Stimulated activated CD8-positive, alpha-beta memory T cell treated with anti-CD3 and anti-CD28 coated beads, Interleukin-2, amount 100 ng/mL, for 1 hour (primary cell): ENCODE measurements at places on chromosomes 12 and 14.

- no peak for DNase-seq
Observed at GRCh38 chr12:10861366-10861765, 12.1 kb upstream of the PRR4 start.

DNA sequence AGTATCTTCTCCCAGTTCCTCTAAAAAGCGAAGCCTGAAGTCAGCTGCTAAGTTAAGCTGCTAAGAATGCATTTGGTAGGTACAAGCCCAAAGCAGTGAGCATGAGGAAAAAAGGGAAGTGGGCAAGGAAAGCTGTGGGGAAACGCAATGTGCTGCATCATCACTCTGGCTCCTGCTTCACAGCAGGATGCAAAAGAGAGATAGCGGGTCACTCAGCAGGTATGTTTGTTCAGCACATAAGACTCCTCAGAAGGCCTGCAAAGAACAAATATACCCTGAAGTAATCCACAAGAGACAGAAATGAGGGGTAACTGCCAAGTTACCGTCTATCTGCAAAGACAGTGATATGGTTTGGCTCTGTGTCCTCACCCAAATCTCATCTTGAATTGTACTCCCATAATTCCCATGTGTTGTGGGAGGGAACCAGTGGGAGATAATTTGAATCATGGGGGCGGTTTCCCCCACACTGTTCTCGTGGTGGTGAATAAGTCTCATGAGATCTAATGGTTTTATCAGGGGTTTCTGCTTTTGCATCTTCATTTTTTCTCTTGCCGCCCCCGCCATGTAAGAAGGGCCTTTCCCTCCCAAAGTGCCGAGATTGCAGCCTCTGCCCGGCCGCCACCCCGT, 127.4 kb upstream of the EGLN3 start:
- DNase-seq = no peak

DNA sequence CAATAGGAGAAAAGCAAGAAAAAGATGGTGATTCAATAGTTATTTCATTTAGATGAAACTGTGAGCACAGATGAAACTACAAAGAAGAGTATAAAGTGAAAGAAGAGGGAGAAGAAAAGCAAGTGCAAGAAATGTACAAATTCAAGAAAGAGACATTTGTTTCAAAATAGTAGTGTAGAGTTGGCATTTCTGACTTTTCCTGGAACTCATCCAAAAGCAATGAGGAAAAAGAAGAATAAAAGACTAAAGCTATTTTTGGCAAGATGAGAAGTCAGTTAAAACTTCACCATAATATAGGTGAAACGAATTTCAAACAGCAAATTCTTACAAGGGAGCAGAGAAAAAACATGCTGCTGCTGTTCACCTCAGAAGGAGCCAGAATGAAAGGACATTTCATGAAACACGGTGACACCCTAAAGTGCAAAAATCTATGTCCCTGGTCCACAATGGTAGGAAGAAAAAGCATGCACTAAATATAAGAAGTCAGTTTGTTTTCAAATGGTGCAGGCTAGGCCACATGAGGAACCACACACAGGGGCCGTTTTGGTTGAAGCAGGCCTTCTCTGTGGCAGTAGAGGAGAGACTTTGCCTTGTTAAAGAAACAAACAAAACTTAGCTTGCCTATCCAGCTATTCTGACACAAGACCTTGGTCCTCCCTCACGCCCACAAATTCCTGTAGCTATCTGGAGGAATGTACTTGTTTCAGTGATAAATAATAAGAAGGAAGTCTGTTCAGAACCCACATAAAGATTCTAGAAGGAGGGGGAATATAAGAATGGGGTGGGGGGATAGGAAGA, 11.1 kb upstream of the CMAS start:
- DNase-seq = no peak

GRCh38 chr14:54804538-54805041, 98.0 kb downstream of the GCH1 start:
- DNase-seq = no peak

DNA sequence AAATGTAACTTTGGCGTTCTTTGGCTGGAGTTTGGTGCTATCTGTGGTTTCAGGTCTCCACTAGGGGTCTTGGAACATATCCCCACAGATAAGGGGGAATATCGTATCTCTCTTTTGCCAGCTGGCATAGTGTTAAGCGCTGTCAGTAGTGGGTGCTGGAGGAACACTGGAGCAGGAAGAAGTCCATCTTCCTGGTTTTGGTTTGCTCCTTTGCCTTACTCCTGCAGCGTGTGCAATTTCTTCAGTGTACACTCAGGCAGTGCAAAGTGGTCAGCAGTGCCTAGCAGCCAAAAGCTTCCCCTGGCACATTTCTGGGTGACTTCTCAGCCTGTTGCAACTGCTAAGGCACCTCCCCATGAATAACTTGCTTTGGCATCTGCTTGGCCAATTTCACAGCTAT, 11.7 kb upstream of the RIPK3 start:
- no peak for DNase-seq

- no peak for DNase-seq
Observed at GRCh38 chr14:36829547-36829946, 167.9 kb downstream of the PAX9 start.

- DNase-seq = no peak
Observed at GRCh38 chr14:58663494-58664111, 25.8 kb downstream of the DACT1 start.

DNA sequence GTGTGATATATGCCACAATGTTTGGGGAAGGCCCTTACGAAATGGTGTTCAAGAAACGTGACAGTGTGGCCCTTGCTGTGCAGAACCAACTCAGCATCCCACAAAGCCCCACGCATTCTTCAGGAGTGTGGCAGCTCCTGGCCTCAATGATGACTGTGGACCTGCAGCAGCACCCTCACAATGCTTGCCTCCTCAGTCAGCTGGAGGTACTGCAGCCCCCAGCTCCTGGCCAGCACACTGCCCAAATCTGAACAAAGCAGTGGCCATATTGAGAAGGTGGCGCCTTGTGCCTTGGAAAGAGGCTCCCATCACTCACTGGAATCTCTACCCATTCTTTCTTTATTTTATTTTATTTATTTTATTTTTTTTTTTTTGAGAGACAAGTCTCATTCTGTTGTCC, 10.4 kb downstream of the POLE2 start:
- DNase-seq = no peak
